ENCODE measurements at places on chromosomes 3 and 15. TPM values are rescaled to one million over a fixed set of nuclear protein-coding genes. Genes with fewer than 3 reads are reported as not detected.
A peak's percentile ranks its signal among the peaks of the same experiment; 100 is the strongest.

DNA sequence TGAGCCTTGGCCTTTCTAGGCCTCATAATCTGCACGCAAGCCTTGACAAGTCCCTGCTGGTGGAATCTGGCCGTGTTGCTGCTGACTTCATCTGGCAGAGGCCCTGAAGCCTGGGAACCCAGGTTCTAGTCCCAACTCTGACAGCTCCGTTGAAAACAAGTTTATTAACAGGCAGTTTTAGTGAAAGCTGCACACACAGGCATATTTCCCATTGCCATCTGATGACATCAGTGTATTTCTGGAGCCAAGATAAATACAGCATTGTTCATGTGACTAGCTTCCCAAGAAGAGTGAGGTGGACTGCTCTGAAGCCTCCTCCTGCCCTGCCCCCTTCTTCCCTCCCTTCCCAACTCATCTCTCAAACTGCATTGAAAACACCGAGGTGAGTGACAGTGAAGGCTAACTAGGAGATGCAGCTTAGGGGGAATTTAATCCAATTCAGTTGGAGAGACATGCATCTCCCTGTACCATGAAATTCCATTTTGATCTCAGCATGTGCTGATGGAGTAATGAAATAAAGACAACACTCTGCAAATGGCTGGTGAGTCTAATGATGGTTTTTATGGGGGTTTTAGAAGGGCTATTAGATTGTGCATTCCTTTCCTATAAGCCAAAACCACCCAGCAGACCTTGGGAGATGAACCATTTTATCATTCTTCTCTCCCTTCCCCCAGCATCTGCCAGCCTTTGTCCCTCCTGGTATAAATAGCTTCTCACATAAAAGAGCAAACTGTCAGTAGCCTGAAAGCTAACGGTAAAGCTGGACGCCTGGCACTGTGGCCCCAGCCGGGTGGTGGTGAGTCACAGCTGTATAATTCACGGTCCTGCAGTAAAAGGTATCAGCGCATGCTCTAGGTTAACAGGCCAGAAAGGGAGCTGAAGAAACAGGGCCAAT is 38.0 kb downstream of the PRICKLE2 start:
- DNase-seq: peak; percentile 85

DNA sequence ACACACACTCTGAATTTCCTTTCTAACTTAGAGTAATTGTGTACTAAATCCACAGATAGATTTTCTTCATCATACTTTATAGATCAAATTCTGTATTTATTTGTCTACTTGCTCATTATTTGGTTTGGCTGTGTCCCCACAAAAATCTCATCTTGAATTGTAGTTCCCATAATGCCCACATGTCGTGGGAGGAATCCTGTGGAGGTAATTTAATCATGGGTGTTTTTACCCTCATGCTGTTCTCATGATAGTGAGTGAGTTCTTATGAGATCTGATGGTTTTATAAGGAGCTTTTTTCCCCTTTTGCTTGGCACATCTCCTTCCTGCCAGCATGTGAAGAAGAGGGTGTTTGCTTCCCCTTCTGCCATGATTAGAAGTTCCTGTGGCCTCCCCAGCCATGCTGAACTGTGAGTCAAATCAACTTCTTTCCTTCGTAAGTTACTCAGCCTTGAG is 198.3 kb upstream of the TGFBR2 start:
- DNase-seq: peak; percentile 16

DNA sequence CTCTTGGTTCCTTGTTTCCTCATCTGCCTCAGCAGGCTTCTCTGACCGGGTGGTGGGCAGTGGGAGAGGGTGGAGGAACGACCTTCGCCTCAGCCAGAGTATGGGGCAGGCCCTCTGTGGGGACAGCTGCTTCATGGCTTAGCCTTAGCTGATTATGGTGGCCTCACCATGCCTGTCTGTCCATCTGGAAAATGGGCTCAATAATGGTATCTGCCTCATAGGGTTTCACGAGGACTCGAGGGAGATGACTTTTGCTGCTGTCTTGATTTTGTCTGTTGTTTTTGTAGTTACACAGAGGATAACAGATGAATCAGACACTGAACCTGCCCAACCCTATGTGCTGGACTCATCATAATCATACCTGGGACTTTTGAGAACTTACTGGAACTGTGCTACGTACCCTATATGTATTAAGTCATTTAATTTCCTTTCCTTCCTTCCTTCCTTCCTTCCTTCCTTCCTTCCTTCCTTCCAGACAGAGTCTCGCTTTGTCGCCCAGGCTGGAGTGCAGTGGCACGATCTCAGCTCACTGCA is 46.5 kb downstream of the CDC25A start:
- no peak for DNase-seq

DNA sequence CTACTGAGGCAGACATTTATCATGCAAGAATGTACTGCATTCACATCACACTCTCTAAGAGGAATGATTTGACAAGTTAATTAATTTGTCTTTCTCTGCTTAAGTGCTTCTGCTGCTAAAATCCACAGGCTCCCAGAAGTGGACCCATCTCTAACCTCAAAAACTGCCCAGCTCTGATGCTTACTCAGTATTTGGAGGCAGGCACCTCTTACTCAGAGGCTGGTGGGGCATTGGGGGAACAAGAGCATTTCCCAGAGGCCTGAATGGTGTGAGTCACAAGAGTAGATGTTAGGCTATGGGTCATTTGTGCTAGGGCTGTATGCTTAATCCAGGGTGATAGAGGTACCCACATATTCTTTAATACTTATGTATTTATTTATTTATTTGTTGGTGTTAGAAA is 34.4 kb upstream of the HCN4 start:
- no peak for DNase-seq

- DNase-seq: no peak
Measured at GRCh38 chr15:49843725-49844124, 222.9 kb downstream of the DTWD1 start.

DNA sequence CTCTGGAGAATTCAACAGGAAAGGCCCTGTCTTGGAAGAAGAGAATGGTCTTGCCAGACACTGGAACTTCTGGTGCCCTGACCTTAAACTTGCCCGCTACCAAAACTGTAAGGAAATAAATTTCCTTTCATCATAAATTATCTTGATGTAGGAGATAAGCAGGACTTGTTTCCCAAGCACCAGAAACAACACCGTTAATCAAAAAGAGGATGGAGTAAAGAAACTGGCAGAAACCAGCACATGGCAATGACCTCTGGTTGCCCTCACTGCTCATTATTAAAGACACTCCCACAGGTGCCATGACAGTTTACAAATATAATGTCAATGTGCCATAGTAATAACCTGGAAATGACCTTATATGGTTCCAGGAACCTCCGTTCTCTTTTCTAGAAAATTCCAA is 426.1 kb downstream of the EDEM1 start:
- no peak for DNase-seq

GRCh38 chr15:78321786-78322185 is 18.4 kb upstream of the CRABP1 start:
- no peak for DNase-seq

- DNase-seq: no peak
Measured at GRCh38 chr3:127120851-127121647, 71.9 kb upstream of the PRR23E start.

GRCh38 chr15:43974852-43975251 is 148.1 kb downstream of the WDR76 start:
- no peak for DNase-seq

- no peak for DNase-seq
Measured at GRCh38 chr3:104555728-104556127, 811.0 kb upstream of the ALCAM start.

DNA sequence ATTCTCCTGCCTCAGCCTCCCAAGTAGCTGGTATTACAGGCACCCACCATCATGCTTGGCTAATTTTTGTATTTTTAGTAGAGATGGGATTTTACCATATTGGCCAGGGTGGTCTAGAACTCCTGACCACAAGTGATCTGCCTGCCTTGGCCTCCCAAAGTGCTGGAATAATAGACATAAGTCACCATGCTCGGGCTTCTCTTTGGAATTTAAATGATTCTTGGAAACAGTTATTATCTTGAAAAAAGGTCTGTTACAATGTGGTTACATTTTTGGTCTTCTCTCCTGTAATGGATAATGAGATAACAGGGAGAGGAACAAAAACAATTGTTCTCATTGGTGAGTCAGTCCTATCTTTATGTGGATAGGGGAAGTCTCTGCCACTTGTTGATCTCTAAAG is 59.8 kb upstream of the AADACL2 start:
- no peak for DNase-seq

GRCh38 chr3:131091768-131092167 is 65.1 kb downstream of the NEK11 start:
- DNase-seq: peak; percentile 26

GRCh38 chr3:47996440-47996839 is 19.8 kb downstream of the MAP4 start:
- no peak for DNase-seq

- DNase-seq: no peak
Measured at GRCh38 chr3:166526881-166527280, 689.7 kb upstream of the BCHE start.

GRCh38 chr15:65411465-65412071 is 11.2 kb downstream of the IGDCC4 start:
- DNase-seq: no peak

- DNase-seq: peak; percentile 72
Measured at GRCh38 chr3:197002701-197003454, 26.7 kb downstream of the MELTF start.

The SPRED1 gene
- 28.1 TPM for total RNA-seq

The MNS1 gene
- 10.9 TPM for total RNA-seq

The CEP19 gene
- total RNA-seq: 16.5 TPM

The RAD54L2 gene
- total RNA-seq: 5.9 TPM

The P2RY12 gene
- not detected for total RNA-seq

The ILDR1 gene
- not detected for total RNA-seq

The ISLR gene
- not detected for total RNA-seq

The SPINK8 gene
- not detected for total RNA-seq

Data from MG63 (cell line).